ENCODE measurements at places on chromosomes 3 and 15.

DNA sequence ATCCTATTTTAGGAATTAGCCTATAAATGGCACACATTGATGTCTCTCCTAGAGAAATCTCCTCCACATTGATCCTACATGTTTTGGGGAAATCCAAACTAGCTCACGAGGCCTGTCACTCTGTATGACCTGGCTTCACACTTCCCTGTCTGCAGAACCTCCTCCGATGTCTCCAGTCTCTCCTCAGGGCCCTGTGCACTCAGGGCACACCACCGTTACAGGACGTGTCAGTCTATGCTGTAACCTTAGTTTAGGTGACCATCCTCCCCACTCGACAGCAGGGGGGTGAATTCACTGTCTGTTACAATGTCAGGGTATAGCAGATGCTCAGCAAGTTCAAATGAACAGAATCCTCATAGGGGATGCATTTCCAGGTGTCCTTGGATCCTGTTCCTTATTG lies 249.1 kb downstream of the OCA2 start:
- no peak for DNase-seq

DNA sequence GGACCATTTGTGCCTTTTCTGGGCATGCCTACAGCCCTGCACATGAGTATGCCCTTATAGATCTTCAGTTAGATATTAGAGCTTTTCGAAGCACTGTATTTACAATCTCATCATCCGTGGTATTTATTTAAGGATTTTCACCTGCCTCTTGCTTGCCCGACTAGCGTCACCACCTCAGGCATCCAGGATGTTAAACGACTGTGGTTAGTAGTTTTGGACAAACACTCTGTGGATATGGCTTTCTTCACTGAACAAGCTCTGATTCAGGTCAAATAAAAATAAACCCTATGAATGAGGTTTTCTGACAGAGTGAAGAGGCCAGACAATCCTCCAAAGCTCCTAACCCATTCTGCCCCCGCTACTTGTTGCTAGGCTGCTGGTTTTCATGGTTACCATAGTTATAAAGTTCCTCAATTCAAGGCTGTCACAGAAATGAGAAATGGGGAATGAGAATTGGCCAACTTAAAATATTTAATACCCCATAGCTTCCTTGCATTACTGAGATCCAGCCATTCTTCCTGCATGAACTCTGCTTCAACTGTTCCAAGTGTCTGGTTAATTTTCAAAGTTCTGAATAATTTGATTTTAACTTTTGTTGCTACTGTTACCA lies 440.1 kb downstream of the GABRG3 start:
- peak; percentile 3 for DNase-seq

DNA sequence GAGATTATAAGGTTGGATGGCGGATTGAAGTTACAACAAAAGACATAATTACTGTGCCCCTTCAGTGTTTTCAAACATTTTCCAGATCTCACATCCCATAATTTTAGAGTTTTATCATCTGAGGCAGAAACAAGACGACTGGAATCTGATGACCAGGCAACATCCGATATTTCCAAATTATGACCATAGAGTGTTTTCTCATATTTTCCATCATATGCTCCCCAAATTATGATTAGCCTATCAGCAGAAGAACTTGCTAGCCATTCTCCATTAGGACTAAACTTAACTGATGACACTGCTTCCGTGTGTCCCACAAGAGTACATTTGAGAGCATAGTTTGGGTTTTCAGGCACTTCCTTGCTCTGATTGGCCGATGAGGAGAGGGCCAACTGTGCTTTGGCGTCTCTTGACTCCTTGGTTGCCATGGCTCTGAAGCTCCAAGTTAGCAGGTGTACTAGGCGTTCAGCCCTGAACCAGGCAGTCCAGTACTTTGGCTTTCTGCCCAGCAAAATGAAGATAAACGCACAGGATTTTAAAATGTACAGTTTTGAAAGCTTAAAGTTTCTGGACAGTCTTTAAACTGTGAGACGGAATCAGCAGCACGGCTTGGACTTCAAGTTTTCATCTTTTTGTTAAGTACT lies 638 bp downstream of the WDR5B start:
- peak; percentile 23 for DNase-seq

- no peak for DNase-seq
Observed at GRCh38 chr3:143529018-143529478, 319.2 kb downstream of the SLC9A9 start.

GRCh38 chr3:69250014-69250413 lies 127.6 kb upstream of the LMOD3 start:
- DNase-seq = peak; percentile 67

DNA sequence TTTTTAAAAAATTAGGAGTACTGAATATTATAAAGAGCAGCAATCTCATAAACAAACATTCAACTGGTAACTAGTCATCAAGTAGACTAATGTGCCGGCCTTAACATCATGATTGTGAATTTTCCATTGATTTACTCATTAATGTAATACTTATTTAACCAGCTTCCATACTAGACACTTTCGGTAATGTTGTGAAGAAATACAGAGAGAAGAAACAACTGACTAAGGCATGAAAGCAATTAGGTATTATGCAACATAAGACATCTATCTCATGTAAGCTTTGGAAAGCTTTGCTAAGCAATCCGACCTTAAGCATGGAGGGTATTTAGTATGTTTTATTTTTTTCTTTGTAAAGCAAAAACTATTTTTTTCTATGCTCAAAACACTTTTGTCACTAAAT lies 108.0 kb downstream of the IL1RAP start:
- DNase-seq = no peak

GRCh38 chr15:84658788-84659411 lies 901 bp upstream of the NMB start:
- no peak for DNase-seq

GRCh38 chr3:63654931-63655330 lies 2.5 kb downstream of the SNTN start:
- DNase-seq = peak; percentile 47

DNA sequence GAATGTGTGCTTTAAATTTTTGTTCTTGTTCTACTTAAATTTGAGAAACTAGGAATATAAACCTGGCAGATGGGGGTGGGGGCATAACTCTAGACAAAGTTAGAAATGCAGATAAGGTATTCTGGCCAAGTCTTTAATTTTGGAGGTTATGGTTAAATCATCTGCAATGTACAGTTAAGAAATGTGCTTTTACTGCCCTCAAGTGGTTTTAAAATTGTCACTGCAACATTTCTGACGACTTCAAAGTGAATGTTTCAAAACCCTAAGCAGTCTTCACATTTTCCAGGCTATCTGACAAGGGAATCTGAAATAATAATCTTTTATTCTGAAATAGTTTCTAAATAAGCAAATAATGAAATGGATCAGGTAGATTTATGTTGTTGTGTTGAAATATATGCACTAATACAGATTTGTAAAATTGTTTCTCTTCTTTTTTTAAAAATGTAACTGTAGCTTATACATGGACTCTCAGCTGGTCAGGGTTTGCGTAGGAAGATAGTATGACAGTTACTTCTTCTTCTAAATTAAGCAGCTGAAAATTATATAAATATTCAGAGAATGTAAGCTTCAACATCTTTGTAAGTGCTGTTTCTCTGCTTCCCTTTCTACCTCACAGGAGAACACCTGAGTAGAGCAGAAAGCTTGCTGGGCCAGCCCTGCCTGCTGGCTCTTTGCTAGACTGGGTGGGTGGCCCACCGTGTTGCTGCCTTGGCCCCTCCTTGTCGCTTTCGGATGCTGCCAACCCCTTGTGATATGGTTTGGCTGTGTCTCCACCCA lies 45.0 kb downstream of the SUCNR1 start:
- peak; percentile 66 for DNase-seq

DNA sequence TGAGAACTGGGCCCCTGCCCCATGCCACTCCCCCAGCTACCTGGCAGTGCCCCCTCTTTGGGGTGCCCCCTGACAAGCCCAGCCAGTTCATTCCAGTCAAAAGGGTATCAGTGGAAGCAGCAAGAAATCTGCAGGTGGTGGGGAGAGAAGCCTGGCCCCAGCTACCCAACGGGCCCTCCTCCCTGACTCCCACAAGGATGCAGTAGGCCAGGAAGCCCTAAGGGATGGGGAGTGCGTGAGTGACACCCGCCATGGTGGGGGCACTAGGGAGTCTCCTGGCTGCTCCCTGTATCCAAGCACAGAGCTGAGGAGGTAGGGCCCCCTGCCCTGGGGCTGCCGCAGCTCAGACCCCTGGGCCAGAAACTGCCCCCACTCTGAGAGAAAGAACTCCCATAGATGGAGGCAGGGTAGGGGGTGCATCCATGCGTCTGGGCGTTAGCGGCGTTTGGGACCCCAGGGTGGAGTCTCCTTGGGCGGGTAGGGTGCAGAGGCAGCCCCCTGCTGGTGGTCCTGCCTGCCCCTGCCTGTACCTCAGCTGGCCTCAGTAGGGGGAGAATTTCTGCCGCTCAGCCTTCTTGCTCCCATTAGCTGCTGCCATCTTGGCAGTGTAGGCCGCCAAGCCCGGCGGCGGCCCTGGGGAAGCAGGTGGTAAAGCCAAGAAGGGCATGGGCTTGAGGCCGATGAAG lies 2.5 kb downstream of the GPR62 start:
- DNase-seq = no peak

- no peak for DNase-seq
Observed at GRCh38 chr3:43979645-43980044, 262.0 kb upstream of the TOPAZ1 start.

DNA sequence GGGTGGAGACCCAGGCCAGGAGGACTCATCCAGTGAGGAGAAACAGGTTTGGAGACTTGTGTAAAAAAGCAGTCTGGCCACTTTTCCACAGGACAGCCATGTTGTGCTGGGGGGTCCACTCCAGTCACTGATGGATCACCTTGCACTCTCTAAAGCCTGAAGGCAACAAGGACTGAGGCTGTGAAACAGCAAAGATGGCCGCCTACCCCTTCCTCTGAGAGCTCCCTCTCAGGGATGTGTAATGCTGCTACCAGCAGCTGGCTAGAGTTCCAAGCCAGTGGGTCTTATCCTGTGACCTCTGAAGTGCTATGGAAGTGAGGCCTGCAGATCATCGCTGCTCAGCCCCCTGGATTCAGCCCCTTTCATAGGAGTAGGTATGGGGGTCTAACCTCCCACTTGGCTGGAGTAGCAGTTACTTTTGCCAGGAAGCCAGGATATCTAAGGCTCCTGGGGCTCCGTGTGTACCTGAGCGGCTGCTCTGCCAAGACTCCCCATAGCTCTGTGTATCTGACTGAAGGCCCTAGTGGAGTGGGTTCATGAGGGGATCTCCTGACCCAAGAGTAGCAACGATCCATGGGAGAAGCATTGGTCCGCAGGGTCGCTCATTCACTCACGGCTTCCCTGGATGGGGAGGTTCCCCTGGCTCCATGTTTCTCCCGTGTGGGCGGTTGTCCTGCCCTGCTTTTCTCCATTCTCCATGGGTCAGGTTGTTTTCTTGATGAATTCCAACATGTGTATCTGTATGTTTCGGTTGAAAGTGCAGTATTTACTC lies 69.9 kb upstream of the TNFSF10 start:
- DNase-seq = no peak

GRCh38 chr3:29022976-29023375 lies 257.9 kb upstream of the RBMS3 start:
- no peak for DNase-seq

DNA sequence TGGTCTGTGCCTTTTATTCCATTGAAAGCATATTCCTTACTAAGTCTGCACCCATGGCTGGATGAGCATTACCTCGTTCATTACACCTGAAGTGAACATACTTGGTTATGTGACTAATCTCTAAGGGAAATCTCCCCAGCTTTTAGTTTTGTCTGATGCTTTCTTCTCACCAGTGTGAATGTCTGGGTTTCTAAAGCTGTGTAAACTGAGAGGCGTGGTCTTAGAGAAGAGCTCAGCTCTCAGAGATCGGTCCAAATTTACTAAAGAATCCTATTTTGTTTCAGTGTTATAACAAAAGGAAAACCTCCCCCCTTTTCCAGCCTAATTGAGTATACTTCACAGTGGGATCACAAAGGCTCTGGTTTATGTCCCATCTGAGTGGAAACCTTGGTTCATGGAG lies 352.3 kb downstream of the PTPRG start:
- DNase-seq = no peak

DNA sequence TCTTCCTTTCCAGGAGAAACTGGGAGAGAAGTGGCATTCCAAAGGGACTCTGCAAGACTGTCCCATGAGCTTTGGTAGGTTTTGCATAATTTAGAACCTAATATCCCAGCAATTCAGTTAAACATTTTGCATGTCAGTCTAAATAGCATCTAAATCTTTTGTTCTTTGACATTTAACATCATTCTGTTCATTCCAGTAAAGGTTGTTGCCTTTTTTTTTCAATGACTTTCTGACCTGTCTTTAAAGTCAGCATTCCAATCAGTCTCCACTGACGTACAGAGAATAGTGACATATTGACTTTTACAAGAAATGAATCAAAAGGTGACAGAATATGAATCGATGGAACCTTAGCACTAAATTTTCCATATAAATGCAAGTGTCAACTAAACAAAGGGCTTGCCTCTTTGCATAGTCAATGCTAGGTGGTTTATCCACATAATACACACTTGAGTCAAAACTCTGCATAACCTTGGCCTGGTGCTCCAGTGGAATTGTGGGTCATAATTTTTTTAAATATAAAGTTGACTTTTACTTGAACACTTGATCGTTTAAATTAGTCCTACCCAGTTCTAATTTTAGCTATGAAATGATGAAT lies 370.1 kb downstream of the CNTN6 start:
- DNase-seq = no peak

DNA sequence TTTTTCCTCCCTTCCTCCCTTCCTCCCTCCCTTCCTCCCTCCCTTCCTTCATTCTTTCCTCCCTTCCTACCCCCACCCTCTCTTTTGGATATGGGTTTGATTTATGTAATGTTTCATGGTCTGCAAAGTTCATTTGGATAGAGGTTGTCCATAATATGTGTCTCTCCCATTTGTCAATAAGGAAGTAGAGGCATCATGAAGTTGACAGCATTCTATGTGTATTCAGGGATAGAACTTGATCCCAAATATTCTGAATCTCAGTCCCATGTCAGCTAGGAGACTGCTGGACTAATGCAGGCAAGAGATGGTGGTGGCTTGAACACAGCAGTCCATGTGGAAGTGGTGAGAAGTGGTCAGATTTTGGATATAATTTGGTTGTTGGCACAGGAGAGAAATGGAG lies 90.7 kb upstream of the SLC6A6 start:
- no peak for DNase-seq

All from fibroblast of skin of scalp (primary cell).